ENCODE measurements at places on chromosomes 2 and 18.

GRCh38 chr2:161415034-161415986 is 787 bp upstream of the TBR1 start:
- DNase-seq: no peak

DNA sequence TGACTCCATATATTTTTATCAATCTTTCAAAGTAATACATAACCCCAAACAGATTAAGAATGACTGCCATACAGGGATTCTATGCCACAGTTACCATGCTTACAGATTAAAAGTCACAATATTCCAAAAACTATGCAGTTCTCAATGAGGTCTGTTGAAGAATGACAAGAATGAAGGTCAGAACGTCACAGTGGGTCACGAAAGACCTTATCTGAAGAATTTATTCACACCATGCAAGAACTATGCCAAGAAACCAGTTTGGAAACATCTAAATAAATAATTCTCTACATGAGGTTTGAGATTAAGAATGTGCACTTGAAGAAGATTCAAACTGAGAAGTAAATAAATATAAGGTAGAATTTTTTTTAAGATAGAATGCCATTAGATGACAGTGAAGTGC is 253.3 kb downstream of the EXOC6B start:
- no peak for DNase-seq

DNA sequence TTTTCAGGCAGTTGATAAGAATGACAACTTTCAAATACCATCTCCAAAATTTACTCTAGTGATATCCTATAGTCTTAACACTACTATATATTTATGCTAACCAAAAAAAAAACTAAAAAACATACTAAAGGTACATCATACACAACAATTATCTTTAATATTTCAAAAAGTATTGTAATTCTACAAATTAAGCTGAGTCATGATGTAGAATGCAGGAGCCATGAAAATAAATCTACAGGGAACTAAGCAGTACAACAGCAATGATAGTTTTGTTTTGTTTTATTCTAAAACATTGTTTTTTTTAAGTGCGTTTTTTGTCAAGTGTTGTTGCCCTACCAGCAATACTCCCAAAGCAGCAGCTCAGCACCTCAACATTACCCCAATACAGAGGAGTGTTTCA is 314.3 kb downstream of the FSIP2 start:
- DNase-seq: no peak

DNA sequence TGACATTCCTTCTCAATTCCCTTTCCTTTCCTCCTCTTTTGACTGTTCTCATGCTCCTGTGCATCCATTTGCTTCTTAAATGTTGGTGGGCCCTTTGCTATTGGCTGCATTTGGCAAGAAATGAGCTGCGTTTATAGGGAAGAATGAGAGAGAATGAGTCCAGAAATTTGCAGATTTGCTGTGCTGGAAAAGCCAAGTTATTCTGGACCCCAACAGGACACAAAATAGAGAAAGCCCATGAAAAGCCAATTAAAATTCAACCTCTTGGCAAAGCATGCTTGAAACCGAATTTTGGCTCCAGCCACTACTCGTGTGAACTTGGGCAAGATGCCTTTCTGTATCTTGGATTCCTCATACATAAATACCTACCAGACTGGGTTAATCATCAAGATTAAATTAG is 1.3 kb upstream of the SCLY start:
- no peak for DNase-seq
